Mucosa of gallbladder (tissue), 1 donor: ENCODE measurements at places on chromosomes 6 and 20.

DNA sequence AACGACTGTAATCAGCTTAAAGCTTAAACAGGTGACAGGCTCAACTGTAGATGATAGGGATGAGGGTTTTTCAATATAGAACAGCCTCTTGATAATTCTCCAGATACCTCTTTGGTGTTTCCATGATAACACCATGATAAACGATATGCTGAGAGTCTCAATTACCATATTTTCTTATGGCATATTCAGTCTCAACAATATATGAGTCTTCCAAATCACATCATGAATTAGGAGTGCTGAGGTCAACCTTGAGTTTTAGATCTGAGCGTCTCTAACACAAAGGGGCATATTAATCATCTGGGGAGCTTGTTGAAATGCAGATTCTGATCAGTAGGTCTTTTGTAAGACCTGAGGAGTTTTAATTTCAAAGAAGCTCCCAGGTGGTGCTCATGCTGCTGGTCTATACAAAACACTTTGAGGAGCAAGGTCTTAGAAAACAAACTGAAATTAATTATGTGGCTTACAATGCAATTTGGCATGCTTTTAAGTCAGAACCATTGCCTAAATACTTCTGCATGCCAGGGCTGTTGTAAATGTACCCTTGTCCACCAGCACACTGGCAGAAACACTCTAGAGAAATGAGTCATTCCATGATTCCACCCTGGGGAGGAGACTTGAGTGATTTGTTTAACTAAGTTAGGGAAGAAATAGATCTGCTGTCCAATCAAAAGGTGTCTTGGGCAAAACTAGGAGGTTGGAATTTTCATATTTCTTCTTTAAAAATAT, 49.6 kb downstream of the PTCHD4 start:
- no peak for DNase-seq

DNA sequence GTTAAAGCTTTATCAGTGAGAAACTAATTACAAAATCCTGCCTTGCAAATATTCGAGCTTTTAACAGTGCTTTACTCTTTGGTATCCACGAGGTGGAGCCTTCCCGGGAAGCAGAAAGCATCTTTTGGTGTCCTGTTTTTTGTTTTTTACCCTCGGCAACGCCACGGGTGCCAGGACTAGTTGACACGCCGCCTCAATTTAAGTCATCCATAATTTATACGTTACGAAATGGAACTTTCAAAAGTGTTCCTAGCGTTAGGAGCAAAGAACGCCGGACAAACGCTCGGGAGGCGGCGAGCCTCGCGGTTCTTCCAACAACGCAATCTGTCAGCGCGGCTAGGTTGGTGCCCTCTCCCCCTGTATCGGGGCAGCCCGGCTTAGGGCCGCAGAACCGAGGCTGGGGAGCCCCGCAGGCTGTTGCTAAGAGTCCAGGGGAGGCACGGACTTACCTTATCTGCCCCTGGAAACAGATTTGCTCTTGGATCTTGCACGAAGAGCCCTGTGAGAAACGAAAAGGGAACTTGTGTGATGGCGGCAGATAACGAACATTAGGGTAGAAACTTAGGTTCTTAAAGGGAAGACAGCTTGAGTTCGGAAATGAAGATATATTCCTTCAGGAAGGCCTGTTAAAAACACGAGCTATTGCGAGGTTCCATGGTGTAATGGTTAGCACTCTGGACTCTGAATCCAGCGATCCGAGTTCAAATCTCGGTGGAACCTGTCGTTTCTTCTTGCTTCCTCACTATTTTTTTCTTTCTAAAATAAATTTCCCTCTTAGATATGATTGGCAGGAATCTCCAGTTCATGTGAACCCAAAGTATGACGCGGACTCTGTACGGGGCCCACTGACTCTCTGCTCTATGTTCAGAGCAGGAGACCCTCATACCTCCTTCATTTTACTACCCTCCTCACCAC, 46.2 kb upstream of the ZNF184 start:
- DNase-seq, result peak; percentile 71

DNA sequence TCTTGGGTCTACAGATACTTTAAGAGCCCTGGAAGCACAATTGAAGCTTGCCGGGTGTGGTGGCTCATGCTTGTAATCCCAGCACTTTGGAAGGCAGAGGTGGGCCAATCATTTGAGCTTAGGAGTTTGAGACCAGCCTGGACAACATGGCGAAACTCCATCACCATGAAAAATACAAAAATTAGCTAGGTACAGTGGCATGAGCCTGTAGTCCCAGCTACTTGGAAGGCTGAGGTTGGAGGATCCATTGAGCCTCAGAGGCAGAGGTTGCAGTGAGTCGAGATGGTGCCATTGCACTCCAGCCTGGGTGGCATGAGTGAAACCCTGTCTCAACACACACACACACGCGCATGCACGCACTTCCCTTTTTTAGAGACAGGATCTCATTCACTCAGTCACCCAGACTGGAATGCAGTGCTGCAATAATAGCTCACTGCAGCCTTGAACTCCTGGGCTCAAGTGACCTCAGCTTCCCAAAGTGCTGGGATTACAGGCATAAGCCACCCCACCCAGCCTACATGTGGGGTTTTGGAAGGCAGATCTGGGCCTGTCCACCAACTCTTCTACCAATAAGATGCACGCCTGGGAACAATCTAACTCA, 182.5 kb upstream of the JARID2 start:
- peak; percentile 33 for DNase-seq

- no peak for DNase-seq
Observed at GRCh38 chr6:163900570-163900969, 486.1 kb downstream of the QKI start.

DNA sequence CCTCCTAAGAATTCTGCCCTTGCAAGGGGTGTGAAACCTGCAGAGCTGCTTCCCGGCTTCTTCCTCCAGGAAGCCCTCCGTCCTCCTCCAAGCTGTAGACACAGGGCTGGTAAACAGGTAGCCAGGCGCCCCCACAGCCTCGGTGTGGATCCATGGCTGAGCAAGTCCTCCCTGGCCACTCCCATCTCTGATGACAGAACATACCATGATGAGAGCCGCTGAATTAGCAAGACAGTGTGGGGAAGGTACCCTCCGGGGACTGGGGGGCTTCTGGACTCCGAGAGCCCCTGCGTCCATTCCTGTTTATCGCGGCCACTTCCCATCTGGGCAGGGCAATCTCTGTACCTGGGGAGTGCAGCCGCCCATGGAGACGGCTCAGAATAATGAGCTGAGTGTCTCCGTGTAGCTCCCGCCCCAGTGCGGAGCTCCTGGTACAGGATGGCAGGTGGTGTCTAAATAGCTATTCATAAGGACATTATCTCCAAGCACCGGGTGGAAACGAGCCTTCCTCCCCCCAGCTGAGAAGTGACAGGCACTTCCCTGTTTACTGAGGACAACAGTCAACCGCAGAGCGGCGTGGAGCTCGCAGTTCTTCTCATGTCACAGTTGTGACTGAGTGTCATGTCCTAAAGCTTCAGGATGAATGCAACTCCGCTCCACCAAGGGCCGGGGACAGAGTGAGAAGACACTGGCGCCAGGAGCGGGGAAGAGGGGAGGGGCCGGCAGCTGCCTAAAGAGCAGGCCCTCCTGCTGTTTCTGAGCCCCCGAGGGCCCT, 22.7 kb upstream of the NTSR1 start:
- peak; percentile 68 for DNase-seq

DNA sequence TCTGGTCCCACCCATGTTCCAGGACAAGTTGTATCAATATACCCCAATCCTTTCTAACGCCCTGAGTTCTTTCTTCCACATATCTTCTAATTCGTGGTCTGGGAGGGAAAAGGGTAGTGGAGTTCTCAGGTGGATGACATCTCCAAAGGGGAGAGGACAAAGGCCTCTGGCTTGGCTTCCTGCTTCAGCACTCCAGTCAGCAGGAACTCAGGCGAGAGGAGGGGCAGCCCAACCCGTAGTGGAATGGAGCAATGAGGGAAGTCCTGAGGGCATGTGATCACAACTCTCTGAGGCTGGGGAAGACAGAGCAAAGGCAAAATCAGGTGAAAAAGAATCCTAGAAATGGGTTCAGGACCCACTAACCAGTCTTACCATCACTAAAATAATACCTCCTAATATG, 9.6 kb upstream of the NRM start:
- no peak for DNase-seq

- no peak for DNase-seq
Observed at GRCh38 chr6:155352811-155353210, 38.5 kb upstream of the TFB1M start.

GRCh38 chr6:11614534-11615213, 77.1 kb downstream of the TMEM170B start:
- no peak for DNase-seq

GRCh38 chr6:90764001-90764400, 177.1 kb upstream of the MAP3K7 start:
- no peak for DNase-seq

DNA sequence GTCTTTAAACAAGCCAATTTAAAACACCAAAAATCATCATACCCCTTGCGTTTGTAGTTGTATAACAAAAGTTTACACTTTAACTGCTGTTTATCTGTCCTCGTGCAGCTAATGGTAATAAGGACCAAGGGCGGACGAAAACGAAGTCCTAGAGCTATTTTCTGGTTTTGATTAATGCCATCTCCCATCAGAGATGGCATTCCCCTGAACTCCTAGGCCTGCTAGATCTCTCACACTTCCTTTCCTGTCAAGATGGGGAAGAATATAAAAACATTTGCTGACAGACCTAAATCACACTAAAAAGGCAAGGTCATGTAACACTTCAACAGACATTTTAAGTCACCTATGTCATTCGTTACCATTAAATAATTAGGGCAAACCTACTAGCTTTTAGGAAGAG, 9.5 kb downstream of the DEK start:
- no peak for DNase-seq

DNA sequence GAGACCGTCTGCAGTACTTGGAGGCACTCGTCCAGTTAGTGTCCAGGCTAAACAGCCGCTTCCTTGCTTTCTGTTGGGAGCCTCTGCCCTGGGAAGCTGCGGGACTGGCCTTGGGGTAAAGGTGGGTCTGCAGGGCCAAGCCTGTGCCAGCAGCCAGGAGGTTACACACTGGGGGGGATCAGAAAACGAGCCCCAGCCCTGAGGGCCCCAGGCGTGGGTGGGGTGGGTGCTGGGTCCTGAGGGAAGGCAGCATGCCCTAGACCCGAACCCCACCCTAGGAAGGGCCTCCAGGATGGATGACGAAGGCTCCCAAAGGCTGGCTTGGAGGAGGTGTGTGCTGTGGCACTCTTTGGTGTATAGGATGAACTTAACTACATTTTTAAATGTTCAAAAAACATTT, 335.2 kb downstream of the ZFAND3 start:
- DNase-seq, result no peak

DNA sequence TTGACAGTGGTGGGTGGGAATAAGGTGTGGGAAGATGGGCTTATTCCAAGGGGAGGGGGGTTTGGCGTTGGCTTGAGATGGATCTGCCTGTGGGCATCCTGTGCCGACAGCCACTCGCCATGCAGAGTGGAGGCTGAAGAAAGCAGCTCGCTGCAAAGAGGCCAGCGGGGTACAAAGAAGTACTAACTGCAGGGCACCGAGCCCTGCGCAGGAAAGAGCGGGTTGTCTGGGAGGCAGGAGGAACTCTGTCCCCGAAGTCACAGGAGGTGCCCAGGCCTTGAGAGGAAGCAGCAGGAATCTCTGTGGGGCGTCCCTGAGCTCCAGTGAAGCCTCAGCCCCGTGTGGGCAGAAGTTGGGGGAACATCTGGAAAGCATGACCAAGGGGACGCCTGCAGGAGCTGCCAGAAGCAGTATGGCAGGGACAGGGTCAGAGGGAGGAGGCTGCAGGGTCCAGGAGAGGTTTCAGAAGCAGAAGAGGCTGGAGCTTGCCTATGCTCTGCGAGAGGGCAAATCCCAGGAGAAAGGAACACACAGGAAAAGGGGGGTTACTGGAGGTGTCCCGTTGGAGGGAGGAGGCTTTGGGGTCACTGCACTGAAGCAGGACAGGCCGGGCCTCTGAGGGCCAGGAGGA, 77.2 kb downstream of the THBS2 start:
- DNase-seq, result no peak

DNA sequence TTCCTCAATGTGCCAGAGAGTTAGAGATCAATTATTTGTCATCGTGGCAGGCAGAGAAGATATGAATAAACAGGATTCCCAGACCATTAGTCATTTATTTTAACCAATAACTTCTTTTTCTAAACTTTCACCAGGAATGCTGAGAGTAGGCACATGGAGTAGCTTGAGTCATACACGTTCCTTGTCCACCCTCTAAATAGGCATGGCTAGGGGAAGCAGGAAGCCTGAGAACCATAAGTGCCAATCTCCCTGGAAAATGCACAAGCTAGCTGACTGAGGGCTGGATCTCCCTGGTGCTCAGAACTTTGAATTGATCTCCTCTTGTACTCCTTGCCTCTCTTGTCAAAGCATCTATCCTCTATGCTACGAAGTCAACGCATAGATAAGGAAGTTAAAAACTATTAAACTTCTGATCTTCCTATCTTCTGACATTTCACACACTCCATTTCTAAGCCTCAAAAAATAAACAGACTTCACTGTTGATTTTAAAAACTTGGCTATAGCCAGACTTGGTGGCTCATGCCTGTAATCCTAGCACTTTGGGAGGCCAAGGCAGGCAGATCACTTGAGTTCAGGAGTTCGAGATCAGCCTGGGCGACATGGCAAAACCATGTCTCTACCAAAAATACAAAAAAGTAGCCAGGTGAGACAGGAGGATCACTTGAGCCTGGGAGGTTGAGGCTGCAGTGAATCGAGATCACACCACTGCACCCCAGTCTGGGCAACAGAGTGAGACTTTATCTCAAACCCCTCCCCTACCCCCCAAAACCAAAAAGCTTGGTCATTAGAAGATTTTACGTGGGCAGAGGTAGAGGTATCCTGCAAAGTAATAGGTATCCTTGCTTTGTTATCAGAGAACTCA, 11.8 kb downstream of the ADTRP start:
- DNase-seq, result no peak
